Femur (tissue), 1 donor: ENCODE measurements at places on chromosomes 16 and 17.

- DNase-seq, result no peak
Observed at GRCh38 chr16:21628772-21629171, 23.6 kb downstream of the IGSF6 start.

DNA sequence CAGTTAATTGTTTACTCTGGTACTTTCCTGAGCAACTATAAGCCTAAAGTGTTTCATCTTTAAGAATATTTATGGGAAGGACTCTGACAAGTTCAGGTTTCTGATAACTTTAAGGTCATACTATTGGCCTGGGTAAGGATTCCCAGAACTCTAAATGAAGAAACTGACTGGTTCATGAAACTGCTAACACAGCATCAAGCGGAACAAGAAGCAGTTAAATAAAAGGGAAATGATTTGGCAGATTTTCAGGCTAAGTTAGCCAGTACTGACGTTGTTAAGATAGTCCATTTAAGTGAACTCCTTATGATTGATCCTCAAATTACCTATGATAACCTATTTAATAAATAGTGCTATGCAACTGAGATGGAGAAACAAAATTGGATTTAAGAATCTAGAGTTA is 101.6 kb upstream of the CES5A start:
- DNase-seq, result no peak

DNA sequence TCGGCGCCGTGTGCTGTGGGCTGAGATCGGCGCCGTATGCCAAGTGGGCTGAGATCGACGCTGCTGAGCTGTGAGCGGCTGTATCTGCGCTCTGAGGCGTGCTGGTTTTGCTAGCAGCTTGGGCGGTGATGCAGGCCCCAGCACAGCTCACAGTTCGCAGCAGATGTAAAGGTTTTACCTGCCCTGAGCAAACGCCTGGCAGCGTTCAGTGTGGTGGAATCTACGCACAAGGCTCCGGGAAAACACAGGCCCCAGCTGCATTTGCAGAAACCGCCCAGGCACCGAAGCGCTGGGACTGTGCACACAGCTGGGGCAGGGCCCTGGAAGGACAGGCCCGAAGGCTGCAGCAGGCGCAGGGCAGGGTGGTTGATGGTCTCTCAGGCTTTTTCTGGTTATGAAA is 8.0 kb upstream of the ZNF469 start:
- no peak for DNase-seq

DNA sequence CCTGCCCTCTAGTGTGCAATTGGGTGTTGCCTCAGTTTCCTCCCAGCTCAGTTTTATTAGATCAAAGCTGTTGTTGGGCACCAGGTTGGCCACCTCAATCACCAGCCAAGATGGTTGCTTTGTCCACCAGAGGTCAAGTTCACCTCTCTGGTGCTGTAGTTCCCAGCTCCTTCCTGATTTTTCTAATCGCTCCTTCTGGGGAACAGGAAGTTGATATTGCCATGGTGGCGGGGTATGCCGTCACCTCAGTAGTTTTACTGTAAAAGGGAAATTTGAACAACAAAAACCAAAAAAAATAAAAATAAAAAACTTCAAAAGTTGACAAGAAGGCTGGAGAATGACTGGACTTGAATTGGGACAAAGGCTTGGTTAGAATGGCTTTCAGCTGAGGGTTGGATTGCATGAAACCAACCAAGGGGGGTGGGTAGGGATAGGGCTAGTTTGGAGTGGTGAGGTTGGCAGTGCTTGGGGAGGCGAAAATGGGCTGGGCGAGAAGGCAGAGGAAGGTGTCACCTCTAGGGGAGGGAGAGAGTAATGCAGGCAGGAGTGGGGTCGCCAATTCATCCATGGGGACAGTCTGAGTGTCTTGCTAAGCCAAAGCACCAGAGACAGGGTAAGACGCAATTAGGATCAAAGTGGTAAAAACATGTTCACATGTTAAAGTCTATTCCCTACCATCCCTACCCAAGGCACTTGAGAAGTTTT is 6.2 kb downstream of the EFNB3 start:
- DNase-seq, result no peak

- DNase-seq, result no peak
Observed at GRCh38 chr17:48568499-48569239, 9.5 kb downstream of the HOXB4 start.

GRCh38 chr16:81784072-81784795 is 5.1 kb downstream of the PLCG2 start:
- DNase-seq, result no peak

DNA sequence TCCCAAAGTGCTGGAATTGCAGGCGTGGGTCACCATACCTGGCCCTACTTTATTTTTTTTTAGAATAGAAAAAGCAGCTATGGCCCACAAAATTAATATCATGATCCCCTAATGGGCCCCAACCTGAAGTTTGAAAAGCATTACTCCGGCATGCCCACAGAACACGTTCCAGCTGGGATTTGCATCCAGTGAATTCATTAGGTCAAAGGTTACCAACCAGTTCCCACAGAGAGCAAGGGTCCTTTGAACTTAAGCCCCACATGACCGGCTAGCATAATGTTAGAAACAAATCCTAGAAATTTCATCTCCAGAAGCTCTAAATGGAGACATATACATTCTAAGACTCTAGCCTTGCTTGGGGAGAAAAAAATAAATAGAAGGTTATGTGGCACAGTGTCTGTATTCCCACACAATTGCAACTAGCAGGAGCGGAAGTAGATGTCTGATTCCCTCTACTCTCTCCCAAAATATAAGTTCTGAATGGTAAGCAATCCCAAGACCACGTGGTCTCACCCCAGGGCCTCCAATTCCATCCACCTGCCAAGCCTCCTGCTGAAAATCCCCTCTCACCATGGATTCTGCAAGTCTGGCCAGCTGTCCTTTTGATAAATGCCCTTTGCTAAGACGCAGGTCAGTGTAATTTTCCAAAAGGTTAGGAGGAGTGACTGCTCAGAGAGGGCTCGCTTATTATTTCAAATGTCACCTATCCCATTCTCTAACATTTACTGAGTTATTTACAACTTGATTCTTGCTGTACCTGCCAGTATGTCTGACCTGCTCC is 395.8 kb downstream of the NPIPA8 start:
- no peak for DNase-seq

GRCh38 chr16:626787-627453 is 3.9 kb upstream of the WFIKKN1 start:
- DNase-seq, result no peak

DNA sequence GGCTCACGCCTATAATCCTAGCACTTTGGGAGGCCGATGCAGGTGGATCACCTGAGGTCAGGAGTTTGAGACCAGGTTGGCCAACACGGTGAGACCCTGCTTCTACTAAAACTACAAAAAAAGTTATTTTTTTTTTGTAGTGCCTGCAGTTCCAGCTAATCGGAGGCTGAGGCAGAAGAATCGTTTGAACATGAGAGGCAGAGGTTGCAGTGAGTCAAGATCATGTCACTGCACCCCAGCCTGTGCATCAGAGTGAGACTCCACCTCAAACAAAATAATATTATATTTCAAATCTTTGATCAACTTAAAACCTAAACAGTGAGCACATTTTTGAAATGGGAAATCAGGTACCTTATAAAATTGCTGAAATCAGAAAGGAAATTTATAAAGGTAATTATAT is 36.5 kb downstream of the NCOR1 start:
- DNase-seq, result no peak

DNA sequence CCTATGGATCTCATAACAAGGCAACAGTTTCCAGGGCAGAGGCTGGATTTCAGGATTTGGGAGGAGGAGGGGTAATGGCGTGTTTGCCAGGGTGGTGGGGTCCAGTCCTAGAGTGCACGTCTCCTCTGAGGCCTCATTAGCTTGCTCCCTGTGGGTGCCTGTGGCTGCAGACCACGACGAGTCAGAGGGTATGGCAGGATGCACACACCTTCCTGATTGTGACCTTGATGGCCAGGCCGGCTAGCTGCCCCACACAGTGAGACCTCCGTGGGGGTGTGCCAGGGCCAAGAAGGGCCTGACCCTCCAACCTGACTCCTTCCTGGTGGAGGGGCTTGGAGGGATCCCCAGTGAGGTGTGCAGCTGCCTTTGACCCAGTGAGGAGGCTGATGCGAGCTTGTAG is 4.0 kb upstream of the SMTNL2 start:
- no peak for DNase-seq

DNA sequence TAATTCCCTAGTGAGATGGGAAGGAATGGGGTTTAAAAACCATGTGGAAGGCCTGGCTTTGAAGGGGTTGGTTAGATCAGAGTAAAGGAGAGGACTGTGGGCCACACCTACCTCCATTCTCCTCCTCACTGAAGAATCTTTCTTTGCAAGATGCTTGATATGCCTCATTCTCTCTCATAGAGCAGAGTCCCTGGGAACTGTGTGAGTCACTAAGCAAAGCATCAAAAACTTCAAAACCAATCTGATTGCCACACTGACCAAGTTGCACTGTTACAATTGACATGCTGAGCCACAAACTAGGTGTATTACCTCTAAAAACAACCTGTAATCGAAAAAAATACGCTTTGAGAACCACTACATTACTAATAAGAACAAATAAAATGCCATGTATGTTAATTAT is 2.0 kb downstream of the TUBD1 start:
- DNase-seq, result no peak
